Ovary (tissue), 10 donors: ENCODE measurements at places on chromosomes 1 and 21.

- no peak for DNase-seq
These were observed 141.6 kb upstream of the KLHDC7A start for GRCh38 chr1:18339161-18339560.

GRCh38 chr21:33977017-33977720 is 61.6 kb upstream of the ATP5PO start:
- no peak for DNase-seq

- DNase-seq: no peak
These were observed 2.8 kb downstream of the ADGRL2 start for GRCh38 chr1:81803431-81804110.

- no peak for DNase-seq
These were observed 208.7 kb downstream of the PTPRU start for GRCh38 chr1:29444782-29445729.

DNA sequence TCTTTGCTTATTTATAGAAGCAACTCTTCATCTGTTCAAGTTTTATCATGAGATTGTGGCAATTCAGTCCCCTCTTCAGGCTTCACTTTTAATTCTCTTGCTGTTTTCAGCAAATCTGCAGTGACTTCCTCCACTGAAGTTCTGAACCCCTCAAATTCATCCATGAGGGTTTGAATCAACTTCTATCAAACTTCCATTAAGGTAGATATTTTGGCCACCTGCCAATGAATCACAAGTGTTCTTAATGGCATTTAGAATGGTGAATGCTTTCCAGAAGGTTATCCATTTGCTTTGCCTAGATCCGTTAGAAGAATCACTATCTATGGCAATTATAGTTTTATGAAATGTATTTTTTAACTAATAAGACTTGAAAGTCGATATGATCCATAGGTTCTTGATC is 946.7 kb upstream of the B3GALT2 start:
- no peak for DNase-seq

GRCh38 chr1:51717842-51718241 is 101.0 kb downstream of the OSBPL9 start:
- DNase-seq: no peak

DNA sequence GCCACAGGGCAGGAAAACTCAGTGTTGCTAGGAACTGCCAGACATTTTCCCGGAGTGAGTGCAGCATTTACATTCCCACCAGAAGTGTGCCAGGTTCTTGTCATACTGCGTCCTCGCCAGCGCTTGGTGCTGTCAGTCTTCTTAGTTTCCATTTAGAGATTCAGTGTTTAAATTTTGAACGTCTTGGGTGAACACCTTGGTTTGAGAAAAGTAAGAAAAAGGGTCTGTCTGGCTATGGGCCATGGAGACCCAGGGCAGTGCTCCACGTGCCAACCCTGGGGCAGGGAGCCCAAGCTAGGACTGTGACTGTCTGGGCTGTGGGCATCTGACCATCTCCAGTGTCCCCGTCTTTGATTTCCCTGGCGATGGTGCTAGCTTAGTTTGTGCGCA is 16.0 kb downstream of the IBA57 start:
- no peak for DNase-seq

- no peak for DNase-seq
These were observed 27.0 kb downstream of the C2CD2 start for GRCh38 chr21:41926807-41927171.

DNA sequence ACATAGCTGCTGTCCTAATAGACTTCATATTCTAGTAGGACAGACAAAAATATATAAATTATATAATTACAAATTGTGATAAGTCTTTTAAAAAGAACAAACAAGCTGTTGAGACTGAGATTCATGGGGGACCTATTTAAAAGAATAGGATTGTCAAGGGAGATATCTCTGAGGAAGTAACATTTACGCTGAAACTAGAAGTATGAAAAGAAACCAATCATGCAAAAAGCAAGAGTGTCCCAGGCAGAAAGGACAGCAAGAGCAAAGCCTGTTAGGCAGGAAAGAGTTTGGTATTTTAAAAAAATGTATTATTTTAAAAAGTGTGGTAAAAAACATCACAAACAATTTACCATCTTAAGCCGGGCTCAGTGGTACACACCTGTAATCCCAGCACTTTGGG is 9.1 kb upstream of the METTL13 start:
- DNase-seq: no peak

DNA sequence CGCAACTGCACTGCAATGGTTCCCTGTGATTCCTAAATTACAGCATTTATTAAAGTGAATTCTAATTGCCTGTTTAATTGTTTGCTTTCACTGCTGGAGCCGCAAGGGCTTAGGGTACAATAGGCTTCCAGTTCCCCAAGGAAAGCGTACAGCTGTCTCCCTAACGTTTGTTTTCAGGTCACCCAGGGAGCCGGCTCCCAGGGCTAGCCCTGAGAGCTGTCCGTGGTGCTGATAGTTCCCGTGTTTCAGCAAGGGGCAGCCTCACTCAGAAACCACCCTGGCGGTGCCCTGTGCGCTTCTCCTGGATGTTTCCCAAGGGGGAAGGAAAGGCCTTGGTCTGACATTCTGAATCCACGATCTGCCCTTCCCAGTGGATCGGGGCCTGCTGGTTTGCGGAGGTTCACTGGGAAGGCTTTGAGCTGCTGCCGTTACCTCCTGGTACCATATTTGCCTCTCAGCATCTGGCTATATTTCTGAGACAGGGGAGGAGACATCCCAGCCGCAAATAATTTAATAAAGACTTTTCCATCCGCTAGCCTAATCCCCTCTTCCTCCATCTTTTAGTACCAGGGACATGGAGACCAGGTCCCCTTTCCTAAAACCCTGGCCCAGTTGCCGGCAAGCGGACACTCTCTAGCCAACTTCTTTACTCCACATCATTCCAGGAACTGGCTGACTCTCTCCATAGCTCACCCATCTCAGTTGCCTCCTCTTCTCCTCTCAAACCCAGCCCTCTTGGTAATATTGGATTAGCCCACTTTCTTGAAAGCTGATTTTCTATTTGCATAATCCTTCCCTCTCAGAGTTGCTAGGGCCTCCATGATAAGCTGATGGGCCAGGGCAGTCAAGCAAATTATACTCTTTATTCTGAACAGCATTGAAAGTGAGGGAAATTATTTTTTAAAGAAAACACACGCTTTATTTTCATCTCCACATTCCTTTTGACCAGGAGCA is 149.0 kb downstream of the IGSF21 start:
- no peak for DNase-seq

GRCh38 chr1:212503714-212504113 is 71.0 kb downstream of the NENF start:
- DNase-seq: no peak

DNA sequence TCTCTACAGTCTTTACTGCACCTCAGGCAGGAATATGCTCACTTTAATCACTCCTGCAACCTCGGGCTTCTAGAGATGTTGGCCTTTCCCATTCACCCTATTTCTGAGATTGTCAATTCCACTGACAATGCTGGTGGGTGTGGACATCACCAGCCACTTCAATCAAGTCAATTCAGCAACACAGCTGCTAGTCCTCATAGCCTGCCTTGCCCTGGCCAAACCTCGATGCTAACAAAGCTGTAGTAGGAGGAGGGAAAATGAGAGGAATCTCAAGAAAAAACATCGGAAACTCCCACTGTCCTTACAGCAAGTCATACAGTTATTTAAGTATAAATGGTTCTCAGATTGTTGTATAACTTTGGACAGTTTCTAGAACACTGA is 155.0 kb downstream of the KCNH1 start:
- DNase-seq: no peak

- peak; percentile 78 for DNase-seq
These were observed 15.7 kb downstream of the ABCG1 start for GRCh38 chr21:42234464-42235241.

DNA sequence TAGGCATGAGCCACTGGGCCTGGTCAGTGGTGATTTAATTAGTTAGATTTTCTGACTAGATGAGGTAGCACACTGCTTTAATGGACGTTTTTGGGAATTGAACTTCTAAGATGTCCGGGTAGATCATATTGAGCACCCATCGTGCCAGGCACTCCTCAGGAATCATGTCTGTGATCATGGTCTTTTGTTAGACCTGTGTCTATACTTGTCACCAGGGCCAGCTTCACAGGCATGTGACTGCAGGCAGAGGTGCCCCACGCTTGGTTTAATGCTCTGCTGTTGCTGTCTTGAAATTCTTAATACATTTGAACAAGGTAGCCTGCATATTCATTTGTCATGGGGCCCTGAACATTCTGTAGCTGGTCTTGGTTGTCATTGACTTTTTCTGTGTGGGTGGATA is 19.6 kb downstream of the UBE4B start:
- DNase-seq: no peak

- no peak for DNase-seq
These were observed 1156.5 kb downstream of the NCAM2 start for GRCh38 chr21:22154579-22155274.

GRCh38 chr1:226531360-226532093 is 17.0 kb upstream of the STUM start:
- DNase-seq: no peak

DNA sequence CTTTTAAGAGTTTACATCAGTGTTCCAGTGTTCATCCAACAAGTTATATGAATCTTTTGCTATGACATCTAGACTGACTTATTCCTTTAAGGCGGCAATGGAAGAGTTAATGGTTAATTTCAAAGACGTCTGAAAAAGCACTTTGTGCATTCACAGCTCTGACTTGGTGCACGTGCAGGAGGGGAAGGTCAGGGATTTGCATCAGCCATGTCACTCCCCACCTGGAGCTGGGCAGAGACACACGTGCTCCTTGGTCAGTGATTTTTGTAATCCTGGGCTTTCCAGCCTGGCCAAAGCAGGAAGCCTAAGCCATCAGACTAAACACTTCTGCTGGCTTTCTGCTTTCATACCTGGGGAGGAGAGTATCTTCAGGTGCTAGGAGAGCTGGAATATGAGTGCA is 96.3 kb downstream of the ST3GAL3 start:
- no peak for DNase-seq

DNA sequence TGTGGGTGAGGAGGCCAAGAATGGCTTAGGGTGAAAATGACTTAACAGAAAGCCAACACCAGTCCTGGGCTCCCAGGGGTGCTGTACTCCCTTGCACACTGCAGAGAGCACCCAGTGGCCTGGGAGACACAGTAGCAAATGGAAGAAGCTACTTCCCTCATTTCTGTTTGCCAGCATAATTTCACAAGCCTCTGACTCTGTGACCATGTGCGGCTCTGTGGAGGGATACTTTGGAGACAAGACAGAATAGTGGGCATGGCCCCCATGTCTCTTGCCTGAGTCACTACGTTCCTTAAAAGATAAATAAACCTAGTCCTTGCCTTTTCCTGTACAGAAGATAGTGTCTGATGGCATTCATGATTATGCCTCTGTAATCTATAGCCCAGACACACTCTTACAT is 38.1 kb downstream of the TRIM62 start:
- no peak for DNase-seq

- DNase-seq: no peak
These were observed 132.5 kb upstream of the SYT6 start for GRCh38 chr1:114286179-114286578.

GRCh38 chr1:101136739-101137138 is 100.1 kb upstream of the S1PR1 start:
- no peak for DNase-seq

DNA sequence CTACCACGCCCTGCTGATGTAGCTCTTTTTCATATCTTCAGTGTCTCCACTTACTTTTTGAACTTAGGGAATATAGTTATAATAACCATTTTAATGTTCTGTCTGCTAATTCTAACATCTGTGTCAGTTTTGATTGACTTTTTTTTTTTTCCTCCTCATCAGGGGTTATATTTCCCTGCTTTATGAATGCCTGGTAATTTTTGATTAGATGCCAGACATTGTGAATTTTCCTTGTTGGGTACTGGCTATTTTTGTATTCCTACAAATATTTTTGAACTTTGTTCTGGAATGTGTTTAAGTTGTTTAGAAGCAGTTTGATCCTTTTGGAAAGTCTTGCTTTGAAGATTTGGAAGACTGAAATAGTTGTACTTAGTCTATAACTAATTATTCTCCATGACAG is 82.1 kb downstream of the ROR1 start:
- DNase-seq: no peak

DNA sequence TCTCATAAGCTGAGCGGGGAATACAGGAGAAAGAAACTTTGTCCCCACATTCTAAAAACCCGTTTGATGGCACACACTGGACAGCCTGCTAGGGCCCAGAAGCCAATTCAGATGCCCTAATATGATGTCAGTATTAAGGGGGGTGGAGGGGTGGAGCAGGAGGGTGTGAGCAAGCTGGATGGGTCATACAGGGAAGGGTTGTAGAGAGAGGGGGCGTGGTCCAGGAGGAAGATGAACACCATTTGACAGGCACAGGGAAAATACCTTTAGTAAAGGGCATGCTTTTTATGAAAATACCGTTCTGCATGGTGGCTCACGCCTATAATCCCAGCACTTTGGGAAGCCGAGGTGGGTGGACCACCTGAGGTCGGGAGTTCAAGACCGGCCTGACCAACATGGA is 6.0 kb downstream of the TARS2 start:
- no peak for DNase-seq

GRCh38 chr1:160657250-160657781 is 10.5 kb upstream of the SLAMF1 start:
- DNase-seq: no peak

DNA sequence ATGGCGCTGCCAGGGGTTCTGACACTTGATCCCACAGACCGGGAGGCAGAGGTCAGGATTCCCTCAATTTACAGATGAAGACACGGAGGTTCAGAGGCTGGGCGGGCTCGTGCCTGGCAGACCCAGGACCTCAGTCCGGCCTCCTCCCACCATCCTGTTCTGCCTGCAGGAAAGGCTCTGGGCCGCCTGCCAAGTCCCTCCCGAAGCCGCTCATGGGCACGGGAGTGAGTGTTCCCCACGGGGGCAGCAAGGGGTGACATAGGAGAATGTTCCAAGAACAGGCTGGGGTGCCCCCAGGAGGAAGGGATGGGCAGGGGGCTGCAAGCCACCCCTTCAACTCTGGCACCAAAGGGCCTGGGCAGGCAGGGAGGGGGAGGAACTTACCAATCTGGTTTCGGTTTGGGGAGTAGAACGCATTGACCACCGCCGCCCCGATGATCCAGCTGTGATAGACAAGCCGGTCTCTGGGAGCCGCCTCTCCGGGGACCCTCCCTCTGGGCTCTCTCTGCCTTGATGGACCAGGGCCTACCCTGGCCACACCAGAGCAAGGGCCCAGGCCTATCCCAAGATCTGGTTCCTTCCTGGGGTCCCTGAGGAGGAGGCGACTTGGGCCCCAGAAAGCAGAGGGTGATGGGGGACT is 7.5 kb downstream of the PRXL2B start:
- DNase-seq: peak; percentile 66
